Iris pigment epithelial cell (primary cell): ENCODE measurements at places on chromosomes 6 and 20.
A peak's percentile ranks its signal among the peaks of the same experiment; 100 is the strongest.

GRCh38 chr20:37179683-37180524 is 556 bp upstream of the MROH8 start:
- peak; percentile 83 for DNase-seq

DNA sequence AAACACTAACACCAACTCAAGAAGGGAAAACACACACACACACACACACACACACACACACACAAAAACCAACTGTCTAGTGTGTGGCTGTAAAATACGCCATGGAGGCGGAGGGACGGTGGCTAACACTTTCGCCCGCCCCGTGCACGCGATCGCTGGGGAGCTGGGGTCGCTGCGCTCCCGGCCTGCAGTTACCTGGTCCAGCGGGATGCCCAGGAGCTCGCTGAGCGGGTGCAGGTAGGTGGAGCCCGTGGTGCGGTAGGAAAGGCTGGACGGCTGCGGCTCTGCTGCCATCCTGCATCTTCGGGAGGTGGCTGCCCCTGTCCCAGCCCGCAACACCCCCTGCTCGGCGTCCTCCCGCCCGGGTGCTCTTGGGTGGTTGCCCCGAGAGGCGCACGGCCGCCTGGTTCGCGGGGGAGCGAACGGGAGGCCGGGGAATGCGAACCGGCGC is 303 bp downstream of the MBOAT1 start:
- peak; percentile 45 for DNase-seq

GRCh38 chr6:56435326-56435725 is 187.9 kb upstream of the COL21A1 start:
- DNase-seq, result peak; percentile 54

DNA sequence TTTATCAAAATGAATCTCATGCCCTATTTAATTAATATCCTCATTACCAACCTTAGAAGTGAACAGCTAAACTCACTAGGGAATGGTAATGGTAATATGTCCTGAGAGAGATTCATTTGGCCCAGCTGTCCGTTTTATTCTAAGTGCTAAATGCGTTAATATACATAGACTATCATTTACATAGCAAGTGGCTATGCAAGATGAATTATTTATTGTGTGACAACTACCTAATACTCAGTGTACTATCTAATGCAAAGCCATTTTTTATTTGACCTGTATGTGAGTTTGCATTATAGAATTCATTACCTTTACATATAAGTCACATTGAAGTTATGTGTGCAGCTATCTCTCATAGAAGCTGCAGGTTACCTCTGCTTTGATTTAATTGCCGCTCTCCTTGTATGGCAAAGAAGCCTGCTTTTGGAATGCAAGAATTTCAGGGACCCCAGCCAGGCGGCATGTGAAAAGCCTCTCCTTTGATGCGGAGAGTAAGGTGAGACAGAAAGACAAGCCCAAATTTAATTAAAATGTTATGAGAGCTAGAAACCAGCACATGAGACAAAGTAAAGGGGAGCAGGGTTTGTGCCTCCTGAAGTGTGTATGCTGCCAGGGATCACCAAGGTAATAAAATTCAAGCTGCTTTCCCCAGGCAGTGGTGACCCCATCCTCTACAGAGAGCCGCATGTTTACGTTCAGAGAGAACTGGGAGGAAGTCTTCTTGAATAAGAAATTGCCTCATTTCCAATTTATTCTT is 693.0 kb upstream of the MAP3K7 start:
- DNase-seq, result no peak

GRCh38 chr20:1616858-1617434 is 2.9 kb downstream of the SIRPB1 start:
- no peak for DNase-seq

GRCh38 chr6:151179321-151179720 is 60.4 kb upstream of the AKAP12 start:
- DNase-seq, result peak; percentile 75

- no peak for DNase-seq
Observed at GRCh38 chr6:89596056-89596455, 42.5 kb downstream of the LYRM2 start.

DNA sequence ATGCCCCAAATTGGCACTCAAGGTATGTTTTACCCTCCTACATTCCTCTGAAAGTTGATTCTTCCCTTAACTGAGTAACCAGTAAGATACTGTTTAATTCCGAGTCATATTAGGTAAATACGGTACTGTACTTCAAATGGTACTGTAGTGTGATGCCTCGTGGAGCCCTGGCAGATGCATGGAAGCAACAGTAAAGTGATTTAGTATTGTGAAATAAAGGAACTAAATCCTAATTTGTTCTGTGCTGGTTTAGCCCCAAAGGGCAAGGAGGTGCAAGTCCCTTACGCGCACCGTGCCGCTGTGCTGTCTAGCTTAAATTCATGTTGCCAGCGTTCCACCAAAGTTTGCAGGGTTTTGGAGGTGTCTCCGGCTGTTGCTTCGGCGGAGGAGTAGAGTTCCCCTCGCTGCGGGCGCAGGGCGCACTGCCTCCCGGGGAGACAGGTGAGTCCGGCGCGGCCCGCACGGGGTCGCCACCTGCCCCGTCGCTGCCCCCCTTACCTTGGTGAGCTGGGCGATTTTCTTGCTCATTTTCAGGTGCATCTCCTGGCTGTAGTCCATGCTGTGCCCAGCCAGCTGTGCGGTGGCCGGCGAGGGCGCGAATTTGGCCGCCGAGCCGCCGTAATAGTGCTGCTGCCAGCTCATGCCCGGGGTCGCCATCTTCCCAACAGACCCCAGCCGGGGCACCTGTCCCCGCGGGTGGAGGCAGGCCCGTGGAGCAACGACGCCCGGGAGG is 655 bp downstream of the FAM184A start:
- peak; percentile 0 for DNase-seq

DNA sequence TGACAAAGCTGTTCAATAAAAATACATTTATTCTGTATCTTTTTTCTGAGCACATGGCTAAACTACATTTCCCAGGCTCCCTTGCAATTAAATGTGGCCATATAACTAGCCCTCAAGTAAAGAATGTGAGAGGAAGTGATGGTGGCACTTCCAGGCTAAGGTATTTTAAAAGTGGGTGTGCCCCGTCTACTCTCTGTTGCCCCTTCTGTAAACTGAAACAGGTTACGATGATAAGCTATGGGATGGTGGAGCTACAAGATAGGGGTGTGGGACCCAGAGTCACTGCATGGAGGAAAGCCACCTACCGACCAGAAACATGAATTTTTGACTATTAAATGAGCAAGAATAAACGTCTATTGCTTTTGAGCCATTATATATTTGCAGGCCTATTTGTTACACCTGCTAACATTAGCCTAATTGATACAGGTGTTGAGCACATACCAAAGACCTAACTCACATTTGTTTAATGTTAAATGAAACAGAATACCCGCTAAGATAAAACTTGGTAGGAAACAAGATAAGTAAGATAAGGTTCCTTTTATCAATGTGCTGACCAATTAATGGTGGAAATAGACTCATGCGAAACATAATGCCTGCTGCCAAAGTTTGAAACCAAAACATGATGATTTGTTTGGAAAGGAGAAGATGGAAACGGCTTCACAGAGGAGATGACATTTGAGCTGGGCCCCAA is 3.1 kb downstream of the FYN start:
- no peak for DNase-seq

DNA sequence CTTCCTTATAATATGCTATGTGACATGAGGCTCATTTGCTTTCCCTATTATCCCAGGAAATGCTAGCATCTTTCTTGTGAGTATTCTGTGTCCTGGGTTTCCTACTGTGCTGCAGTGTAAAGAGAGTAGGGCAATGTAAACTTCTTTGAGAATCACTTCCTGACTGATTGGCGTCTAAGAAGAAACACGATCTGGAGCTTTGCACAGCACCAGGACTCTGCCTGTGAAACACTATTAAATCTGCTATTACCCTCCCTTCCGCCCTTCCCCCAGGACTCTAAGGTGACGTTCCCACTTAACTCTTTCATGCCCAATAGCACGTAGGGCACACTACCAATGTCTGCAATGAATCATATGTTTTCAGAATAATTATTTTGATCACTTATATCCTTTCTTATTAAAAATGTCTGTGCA is 607.3 kb upstream of the CITED2 start:
- DNase-seq, result peak; percentile 84

- DNase-seq, result no peak
Observed at GRCh38 chr20:48017509-48017908, 232.2 kb upstream of the SULF2 start.

DNA sequence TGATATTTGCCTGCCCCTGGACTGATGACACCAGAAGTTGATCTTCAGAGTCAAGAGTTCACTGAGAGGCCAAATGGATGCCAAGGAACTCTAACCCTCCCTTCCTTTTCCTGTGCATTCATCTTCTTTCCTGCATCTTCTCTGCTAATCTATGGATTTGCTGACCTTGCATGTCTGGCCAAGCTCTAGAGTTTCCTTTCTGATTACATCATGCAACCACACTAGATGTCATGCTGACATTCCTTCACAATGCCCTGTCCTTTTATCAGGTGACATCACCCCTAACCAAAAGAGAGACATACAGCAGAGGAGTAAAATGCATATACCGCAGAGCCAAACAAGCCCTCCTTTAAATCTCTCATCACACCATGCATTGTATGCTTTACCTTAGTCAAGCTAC is 487.6 kb downstream of the TFAP2A start:
- DNase-seq, result no peak

- no peak for DNase-seq
Observed at GRCh38 chr6:132316970-132317369, 84.3 kb downstream of the MOXD1 start.

GRCh38 chr20:2984956-2985661 is 58.3 kb upstream of the GNRH2 start:
- peak; percentile 77 for DNase-seq

DNA sequence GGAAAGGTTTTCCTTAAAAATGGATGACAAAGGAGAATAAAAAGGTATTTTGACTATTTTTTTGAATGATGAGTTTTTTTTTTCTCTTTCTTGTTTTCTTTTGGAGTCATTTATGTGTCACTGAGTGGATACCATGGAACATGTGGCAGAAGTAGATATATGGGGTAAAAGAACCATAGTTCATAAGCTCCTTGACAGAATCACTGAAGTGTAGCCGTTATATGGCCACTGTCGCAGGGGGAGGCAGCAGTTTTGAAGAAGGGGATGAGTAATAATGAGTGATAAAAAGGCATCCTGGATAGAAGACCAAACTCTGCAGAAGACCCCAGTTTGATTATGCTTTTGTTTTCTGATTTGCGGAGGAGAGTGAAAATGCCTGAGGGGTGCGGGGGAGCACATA is 15.5 kb downstream of the PTPN1 start:
- no peak for DNase-seq
